Epithelial cell of prostate (primary cell): ENCODE measurements at places on chromosomes 2 and 18.

DNA sequence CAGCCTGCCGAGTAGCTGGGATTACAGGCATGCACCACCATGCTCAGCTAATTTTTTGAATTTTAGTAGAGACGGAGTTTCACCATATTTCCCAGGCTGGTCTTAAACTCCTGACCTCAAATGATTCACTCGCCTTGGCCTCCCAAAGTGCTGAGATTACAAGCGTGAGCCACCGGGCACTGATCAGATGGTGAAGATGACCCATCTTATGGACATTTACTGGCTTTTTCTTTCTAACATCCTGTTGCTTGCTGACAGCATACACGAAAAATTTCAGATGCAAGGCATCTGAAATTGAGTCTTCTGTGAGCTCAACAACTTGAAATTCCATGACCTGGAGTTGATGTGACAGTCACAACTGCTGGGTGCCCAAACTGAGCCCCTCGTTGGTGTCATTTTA, 859.5 kb upstream of the CNTNAP5 start:
- no peak for DNase-seq

- DNase-seq = no peak
Observed at GRCh38 chr2:16960579-16960978, 294.9 kb upstream of the CYRIA start.

DNA sequence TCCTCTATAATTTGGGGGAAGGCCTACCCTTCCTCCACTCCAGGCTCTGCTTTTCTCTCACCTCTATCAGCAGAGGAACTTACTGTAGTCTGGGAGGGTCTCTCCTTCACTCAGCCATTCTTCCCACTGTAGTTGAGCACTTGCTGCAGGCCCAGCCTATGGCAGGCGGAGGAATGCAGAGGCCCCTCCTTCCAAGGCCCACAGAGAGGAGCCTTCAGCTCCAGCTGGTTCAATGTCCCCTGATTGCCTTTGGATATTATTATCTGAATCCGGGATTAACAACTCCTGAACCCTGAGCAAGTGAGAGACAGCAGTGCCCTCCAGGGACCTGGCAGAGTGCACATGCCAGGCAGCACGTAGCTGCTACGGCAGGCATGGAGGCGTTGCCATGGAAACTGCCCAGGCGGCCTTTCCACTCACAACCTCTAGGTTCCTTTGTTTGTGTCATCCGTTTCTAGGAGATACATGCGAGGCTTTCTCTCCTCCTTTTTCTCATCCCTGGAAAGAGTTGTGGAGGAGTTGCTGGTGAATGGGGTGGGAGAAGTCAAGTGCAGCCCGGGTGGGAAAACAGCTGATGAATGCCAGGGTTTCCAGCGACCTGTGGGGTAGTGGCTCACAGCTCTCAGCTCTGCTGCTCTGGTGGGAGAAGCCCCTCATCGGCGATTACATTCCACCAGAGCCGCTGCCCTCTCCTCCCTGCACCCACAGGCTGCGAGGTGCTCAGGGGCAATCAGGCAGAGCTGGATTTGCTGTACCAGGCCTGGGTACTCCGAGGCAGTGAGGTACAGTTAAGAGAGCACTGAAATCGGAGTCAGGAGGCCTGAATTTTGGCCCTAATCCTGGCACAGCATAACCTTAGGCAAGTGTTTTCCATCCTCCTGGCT, 55.3 kb upstream of the HK2 start:
- no peak for DNase-seq

DNA sequence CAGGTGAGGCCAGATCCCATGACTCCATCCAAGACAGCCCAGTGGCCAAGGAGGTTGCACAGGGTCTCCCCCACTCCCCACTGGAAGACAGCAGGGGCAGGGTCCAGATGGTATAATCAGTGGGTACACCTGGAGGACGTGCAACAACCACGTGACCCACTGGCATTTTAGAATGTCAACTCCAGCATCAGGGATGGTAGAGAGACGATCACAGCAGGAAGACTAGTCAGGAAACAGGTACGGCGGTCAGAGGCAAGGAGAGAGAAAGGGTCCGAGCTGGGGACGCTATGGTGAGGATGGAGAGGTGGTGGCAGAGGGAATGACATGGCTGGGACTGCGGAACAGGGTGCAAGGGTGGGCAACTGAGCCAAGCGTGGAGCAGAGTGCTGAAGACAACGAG, 23.0 kb downstream of the SERTAD2 start:
- no peak for DNase-seq

GRCh38 chr2:168699844-168700417, 102.5 kb upstream of the NOSTRIN start:
- DNase-seq = no peak

- DNase-seq = no peak
Observed at GRCh38 chr2:63051042-63051794, 588 bp downstream of the OTX1 start.

DNA sequence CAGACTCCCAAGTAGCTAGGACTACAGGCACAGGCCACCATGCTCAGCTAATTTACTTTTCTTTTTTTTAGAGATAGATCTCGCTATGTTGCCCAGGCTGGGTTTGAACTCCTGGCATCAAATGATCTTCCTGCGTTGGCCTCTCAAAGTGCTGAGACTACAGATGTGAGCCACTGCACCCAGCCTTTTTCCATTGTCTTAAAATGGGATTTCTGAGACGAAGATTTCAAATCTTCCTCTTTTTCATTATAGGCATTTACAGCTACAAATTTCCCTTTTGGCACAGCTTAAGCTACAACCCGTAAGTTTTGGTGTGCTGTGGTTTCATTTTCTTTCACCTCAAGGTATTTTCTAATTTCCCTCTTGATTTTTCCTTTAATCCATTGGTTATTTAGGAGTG, 8.6 kb downstream of the GNLY start:
- DNase-seq = no peak

DNA sequence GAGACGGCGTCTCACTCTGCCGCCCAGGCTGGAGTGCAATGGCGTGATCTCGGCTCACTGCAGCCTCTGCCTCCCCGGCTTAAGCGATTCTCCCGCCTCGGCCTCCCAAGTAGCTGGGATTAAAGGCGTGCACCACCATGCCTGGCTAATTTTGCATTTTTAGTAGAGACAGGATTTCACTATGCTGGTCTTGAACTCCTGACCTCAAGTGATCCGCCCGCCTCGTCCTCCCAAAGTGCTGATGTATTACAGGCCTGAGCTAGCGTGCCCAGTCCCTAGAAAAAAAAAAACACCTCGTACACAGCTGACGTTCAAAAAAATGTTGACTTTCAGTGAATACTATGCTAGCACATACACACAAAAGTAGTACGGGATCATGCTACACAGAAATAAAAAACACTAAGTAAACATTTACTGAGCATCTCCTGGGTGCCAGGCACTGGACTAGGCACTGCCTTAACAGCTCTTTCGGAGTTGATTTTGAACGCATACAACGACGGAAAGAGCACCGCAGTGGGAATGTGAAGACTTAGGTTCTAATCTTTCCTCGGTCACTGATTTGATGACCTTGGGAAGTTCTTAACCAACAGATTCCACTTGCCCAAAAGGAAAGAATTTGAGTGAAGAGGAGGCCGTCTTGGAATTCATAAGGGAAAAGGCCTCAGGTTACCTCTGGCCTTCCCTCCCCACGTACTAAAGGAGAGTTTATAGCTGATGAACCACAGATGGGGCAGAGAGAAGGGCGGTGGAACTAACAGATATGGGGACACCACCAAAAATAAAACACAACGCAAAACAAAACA, 1.1 kb downstream of the DNAJC27 start:
- no peak for DNase-seq

- no peak for DNase-seq
Observed at GRCh38 chr2:24806661-24807036, 13.4 kb downstream of the CENPO start.

GRCh38 chr18:10477863-10478260, 23.4 kb downstream of the APCDD1 start:
- no peak for DNase-seq

DNA sequence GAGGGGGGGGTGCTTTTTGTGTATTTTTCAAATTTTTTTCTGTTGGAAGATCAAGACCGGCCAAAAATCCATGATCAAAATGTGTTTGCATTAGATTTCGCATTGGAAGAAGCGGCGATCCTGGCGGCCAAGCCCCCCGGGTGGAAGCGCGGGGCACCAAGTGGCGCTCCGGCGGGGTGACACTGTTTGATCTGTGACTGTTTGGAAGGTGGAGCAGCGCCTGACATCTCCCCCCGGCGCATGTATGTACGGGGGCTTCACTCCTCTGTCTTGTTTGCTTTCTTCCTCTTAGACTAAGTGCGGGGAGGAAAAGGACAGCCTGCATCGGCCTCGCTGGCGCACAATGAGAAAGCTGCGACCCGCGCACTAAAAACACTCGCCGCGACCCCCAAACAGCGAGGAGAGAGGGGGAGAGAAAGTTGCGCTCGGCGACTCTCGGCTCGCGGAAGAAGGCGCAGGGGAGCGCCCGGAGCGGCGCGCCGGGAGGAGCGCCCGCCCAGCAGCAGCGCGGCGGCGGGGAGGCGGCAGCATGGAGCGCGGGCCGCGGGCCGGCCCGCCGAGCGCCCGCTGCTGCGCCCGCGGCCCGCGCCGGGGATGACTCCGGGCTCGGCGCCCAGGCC, 515 bp downstream of the TSHZ1 start:
- no peak for DNase-seq

GRCh38 chr2:106996171-106996769, 110.3 kb upstream of the ST6GAL2 start:
- no peak for DNase-seq

- no peak for DNase-seq
Observed at GRCh38 chr2:64809216-64809615, 155.5 kb upstream of the SERTAD2 start.

DNA sequence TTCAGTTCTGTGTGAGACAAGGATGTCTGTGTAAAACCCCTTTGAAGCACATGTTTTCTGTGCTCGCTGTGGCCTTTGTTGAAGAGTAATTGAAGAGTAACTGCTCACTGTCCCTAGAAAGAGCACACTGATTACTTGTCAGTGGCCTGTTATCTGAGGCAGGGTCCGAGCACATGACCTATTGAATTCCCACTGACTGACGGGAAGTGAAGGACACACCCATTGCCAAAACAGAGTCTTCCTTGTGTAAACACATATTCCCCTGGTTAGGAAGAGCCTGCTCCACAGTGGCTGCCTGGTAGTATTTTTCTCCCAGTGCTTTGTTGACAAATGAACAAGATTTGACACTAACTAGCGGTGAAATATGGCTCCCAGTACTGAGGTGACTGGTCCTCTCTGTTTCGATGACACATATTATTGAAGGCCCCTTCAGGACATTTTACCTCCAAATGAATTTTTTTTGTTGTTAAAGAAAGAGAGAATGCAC, 148.5 kb upstream of the GYPC start:
- DNase-seq = no peak

DNA sequence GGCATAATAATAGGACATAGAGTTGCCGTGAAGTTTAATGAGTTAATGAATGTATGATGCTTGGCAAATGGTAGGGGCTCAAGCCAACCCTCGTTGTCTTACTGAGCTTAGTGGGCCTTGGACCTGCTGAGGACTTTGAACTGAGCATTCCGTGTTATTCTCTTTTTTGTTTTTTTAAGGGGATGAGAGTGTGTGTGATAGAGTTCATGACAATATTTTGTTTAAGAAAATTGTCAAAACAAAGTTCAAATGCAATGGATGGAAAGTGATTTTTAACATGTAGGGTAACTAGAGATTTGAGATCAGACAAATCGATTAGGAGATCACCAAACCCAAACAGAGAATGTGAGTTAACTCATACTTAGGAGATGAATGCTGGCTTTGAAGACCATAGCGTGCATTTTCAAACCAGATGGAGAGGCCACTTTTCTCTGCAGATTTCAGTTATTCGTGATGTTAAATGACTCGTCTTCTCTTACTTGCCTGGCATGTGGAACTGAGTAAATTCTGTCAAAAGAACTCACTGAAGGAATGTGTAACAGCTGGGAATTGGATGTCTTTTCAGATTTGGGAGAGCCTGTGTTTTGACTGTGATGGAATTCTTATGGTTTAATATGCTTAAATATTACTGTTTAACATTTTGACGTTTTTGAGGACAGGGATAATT, 88.7 kb downstream of the NEDD4L start:
- DNase-seq = no peak
